ENCODE measurements at places on chromosomes 16 and 17. TPM values are rescaled to one million over a fixed set of nuclear protein-coding genes. Genes with fewer than 3 reads are reported as not detected.

Gene PIK3R5
- 0.90 TPM for polyA plus RNA-seq

Gene SDK2
- 6.8 TPM for polyA plus RNA-seq

Gene KRT31
- not detected for polyA plus RNA-seq

DNA sequence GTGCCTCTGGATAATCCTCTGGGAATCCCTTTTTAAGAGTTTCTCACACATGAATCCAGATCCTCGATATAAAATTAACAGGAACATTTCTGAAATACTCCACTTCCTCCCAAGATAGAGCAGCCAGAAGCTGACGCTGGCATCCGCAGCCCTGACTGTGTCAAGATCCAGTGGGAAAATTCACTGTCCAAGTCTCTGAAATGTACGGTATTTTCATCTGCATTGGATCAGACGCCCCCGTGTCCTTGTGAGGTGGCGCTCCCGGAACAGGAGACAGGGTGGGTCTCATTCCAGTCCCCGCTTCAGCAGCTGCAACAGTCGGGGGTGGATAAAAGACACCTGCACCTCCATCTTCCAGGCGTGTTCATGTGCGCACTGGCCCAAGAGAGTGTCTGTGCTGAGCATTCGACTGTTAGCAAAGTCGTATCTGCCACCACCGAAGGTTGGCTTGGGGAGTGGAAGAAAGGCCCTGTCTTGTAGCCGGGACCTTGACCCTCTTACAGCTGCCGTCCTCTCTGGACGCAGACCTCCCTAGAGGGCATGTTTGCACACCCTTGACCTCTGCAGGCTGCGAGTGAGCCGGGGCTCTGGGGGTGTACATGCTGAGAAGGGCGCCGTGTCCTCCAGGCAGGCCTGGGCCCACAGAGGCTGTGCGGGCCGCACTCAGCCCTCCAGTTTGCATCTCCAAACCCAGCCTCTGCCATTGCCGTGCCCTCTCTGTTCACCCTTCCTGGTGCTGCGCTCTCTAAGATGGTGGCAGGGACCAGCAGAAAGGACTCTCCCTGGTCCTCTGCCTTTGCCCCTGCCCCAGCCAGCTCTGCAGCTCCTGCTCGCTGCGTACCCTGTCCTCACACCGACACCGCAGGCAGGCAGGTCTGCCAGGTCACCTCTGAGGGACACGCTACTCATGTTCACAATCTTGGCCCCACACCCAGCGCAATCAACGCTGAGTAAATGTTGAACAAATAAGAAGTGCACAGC lies 72.0 kb upstream of the CHMP6 start:
- no peak for DNase-seq

DNA sequence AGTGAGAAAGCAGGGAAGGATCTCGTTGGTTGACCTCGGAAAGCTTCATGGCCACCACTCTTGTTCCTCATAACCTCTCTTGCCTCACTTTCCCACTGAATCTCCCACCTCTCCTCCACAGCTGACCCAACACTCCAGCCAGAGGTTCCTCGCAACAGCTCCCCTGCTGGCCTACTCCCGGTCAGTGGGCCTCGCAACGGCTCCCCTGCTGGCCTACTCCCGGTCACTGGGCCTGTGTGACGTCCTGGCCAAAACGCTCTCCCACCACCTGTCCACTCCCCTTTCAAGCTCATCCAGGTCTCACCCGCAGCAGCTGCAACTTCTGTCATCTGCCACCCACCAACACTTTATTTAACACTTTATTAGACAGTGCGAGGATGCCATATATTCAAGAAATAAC lies 149.1 kb downstream of the VPS53 start:
- no peak for DNase-seq

- DNase-seq, result no peak
These were observed 30.3 kb downstream of the MRTFB start for GRCh38 chr16:14101415-14101814.

All from renal cortex interstitium (tissue), 15 donors.